H7 (cell line): ENCODE measurements at places on chromosomes 6 and 20. TPM values are rescaled to one million over a fixed set of nuclear protein-coding genes. Genes with fewer than 3 reads are reported as not detected.

PKIB gene
- total RNA-seq, result 62.9 and 64.9 TPM in 2 replicates

CRISP3 gene
- not detected in 2 replicates for total RNA-seq

KIAA1755 gene
- 0.24 and 0.78 TPM in 2 replicates for total RNA-seq

ERVFRD-1 gene
- total RNA-seq, result not detected in 2 replicates

ZNF217 gene
- total RNA-seq, result 31.4 and 44.0 TPM in 2 replicates

PPP1R14C gene
- total RNA-seq, result 0.04 and 0.10 TPM in 2 replicates

ZNF184 gene
- 5.8 and 7.9 TPM in 2 replicates for total RNA-seq

MAS1 gene
- total RNA-seq, result under 0.01 TPM in 1 of 2 replicates, not detected in the other

RNF39 gene
- total RNA-seq, result 0.14 TPM in 1 of 2 replicates, not detected in the other

GUCA1A gene
- total RNA-seq, result 13.2 and 20.8 TPM in 2 replicates

PTPRK gene
- 36.9 and 44.0 TPM in 2 replicates for total RNA-seq

- no peak for DNase-seq
These were observed 54.6 kb upstream of the DDR1 start for GRCh38 chr6:30829639-30830255.

GRCh38 chr6:134146268-134147033, 94.0 kb upstream of the SLC2A12 start:
- DNase-seq, result no peak

DNA sequence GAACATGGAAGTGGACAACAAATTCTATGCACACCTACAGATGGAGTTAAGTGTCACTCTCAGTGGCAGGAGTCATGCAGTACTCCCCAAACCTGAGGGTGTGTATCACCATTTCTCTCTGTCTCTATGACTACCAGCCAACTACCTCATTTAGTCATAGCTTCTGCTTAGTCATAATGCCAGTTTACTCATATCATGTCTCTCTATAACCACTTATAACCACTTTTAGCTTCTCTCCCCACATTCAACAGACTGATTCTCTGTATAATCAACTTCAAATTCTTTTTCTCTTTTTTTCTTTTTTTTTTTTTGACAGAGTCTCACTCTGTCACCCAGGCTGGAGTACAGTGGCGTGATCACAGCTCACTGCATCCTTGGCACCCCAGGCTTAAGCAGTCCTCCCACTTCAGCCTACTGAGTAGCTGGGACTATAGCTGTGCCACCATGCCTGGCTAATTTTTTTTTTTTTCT, 13.8 kb upstream of the GTF3C6 start:
- no peak for DNase-seq

GRCh38 chr20:5067877-5068645, 51.7 kb downstream of the PCNA start:
- no peak for DNase-seq

DNA sequence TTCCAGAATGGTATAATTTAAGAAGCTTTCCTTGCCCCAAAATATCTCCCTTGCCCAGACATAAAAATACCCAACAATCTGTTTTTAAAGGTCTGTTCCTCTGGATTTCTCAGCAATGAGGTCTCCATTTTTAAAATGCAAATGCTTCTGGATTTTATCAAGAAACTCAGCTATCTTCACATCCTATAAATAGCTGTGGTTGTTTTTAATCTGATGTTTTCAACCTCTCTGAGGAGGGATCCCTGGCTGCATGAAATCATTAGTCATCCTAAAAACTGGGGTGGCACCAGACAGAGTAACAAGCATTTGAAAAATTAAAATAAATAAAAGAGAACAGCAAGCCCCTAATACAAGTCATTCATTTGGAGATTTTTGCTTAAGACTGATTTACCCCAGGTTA, 168.5 kb upstream of the ID4 start:
- DNase-seq, result no peak

- no peak for DNase-seq
These were observed 237.5 kb downstream of the C6orf118 start for GRCh38 chr6:165071906-165072305.

DNA sequence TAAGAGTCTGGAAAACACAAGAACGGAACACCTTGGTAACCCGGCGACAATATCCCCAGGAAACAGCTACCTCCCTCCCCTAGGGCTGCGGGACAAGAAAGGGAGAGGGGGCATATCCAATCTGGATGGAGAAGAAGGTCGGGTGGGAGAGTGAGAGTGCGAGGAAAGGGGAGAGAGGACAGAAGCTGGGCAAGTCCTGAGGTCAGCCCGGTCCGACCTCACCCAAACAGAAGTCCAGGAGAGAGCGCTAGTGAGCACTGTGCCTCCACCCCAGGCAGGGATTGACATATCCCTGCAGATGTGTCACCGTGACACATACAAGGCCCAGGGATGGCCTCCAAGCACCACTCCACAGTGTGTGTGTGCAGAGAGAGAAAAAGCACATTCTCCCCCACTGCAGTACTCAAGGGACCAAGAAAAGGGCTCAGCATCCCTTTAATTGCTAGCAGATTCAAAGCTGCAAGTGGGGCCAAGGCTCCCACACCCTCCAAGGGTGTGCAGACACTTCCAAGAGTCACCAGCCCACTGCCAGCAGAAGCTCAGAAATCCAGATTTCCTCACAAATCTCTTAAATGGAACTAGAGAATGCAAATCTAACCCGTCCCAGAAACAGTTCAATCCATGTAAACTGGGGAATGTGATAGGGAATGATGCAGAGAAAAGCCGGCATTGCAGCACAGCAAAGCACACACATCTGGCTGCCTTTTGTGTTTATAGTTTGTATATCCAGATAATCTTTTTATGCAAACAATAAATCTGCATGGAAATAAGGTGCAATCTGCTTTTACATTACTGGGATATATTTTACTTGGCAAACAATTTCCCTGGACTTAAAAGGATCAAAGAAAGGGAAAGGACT, 3.1 kb downstream of the PXDC1 start:
- DNase-seq, result peak; percentile 92

- DNase-seq, result no peak
These were observed 936 bp upstream of the TMX4 start for GRCh38 chr20:8020314-8021079.

- no peak for DNase-seq
These were observed 396.8 kb upstream of the HS3ST5 start for GRCh38 chr6:114739656-114740055.

- no peak for DNase-seq
These were observed 40.1 kb upstream of the ZBP1 start for GRCh38 chr20:57660181-57660921.

GRCh38 chr6:118843685-118844390, 50.1 kb upstream of the ASF1A start:
- DNase-seq, result no peak

GRCh38 chr6:7112741-7113313, 5.1 kb downstream of the RREB1 start:
- DNase-seq, result no peak

GRCh38 chr20:31974951-31975487, 7.1 kb downstream of the XKR7 start:
- DNase-seq, result peak; percentile 88

- no peak for DNase-seq
These were observed 39.8 kb upstream of the TAGAP start for GRCh38 chr6:159084493-159085091.

GRCh38 chr6:116847227-116847626, 18.3 kb upstream of the GPRC6A start:
- no peak for DNase-seq

- no peak for DNase-seq
These were observed 80.4 kb upstream of the BTN3A2 start for GRCh38 chr6:26284537-26285142.

DNA sequence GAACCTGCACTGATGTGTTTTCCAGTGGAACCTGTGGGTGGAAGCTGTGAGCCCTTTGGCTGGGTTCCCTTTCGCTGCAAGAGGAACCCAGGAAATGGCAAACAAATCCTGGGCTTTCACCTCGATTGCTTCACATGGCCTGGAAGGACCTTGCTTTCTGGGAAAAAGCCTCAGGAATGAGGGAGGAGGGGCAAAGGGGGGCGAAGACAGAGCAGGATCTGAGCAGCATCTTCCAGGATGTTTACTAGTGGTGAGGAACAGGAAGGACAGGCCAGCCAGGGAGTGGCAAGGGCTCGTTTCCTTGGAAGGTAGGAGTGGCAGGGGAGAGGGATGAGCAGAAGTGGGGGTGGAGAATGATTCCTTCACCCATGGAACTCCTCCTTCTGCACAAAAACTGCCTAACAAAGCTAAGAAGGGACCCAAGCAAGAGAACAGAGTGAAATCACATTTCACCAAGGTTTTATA, 5.9 kb downstream of the SLC2A10 start:
- DNase-seq, result peak; percentile 79

- peak; percentile 33 for DNase-seq
These were observed 8.8 kb upstream of the SMOC2 start for GRCh38 chr6:168432196-168432595.

GRCh38 chr6:146666909-146667308, 68.1 kb downstream of the ADGB start:
- DNase-seq, result no peak

DNA sequence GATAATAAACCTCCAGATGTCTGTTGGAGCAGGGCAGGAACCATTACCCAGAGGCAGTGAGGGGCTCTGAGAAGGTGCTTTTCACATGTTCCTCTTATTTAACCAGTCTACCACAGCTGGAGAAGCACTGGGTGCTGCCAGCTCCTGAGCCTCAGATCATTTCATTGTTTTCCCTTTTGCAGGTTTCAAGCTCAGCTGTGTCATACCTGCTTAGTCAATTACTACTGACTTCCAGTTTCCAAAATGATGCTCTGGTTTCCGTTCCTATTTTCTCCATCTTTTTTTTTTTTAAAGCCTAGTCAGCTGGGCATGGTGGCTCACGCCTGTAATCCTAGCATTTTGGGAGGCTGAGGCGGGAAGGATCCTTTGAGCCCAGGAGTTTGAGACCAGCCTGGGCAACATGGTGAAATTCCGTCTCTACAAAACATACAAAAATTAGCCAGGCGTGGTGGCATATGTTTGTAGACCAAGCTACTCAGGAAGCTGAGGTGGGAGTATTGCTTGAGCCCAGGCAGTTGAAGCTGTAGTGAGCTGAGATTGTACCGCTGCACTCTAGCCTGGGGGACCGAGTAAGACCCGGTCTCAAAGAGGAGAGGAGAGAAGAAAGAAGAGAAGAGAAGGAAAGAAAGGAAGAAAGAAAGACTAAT, 6.7 kb downstream of the FLOT1 start:
- no peak for DNase-seq

DNA sequence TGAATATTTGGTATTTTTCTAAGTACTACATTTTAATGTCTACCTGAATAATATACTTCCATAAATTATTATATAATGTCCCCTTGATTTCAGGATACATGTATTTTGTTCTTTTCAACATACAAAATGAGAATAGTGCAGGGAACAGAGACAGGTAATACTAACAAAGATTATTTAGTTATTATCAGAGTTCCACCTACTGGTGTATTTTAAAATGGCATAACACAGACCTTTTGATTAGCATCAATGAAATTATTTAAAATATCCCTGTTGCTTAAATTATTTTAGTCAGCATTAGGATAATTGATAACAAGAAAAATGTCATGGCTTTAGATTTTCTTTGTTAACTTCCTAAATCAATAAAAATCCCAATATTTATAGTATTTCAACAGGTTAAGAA, 184.0 kb downstream of the PRDM13 start:
- DNase-seq, result no peak

- DNase-seq, result no peak
These were observed 3.8 kb upstream of the E2F1 start for GRCh38 chr20:33689973-33690372.

GRCh38 chr6:91465393-91465792, 878.5 kb upstream of the MAP3K7 start:
- DNase-seq, result no peak

DNA sequence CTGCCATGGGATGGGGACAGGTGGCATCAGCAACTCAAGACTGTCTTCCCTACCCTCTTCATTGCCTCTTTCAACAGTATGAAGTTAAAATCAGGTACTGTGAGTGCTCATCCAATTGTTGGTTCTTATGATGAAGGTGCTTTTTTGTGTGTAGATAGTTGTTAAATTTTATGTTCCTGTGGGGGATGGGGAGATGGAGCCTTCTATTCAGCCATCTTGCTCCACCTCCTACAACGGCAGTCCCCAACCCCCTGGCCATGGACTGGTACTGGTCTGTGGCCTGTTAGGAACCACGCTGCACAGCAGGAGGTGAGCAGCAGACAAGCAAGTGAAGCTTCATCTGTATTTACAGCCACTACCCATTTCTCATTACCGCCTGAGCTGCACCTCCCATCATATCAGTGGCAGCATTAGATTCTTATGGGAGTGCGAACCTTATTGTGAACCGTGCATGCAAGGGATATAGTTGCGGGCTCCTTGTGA, 47.8 kb upstream of the TOP1 start:
- DNase-seq, result no peak

- DNase-seq, result no peak
These were observed 81.2 kb downstream of the PDE7B start for GRCh38 chr6:135932651-135933050.

- DNase-seq, result no peak
These were observed 31.9 kb downstream of the TTI1 start for GRCh38 chr20:38001173-38001875.

DNA sequence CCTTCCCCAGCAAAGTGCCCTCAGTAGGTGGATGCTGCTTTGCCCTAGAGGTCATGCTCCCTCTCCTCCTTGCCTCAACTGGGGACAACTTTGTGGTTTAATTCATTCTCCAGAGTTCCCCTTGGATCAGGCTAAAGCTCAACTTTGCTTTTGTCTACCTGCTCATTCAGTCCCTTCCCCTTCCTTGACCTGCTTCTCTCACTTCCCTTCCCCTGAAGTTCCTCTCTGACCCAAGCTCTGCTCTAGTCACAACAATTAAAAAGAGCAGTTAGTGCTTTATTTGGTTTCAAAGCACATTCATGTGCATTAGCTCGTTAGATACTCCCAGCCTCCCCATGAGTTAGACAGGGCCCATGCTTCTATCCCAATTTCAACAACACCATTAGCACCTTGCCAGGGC, 71.3 kb downstream of the DZANK1 start:
- DNase-seq, result no peak

DNA sequence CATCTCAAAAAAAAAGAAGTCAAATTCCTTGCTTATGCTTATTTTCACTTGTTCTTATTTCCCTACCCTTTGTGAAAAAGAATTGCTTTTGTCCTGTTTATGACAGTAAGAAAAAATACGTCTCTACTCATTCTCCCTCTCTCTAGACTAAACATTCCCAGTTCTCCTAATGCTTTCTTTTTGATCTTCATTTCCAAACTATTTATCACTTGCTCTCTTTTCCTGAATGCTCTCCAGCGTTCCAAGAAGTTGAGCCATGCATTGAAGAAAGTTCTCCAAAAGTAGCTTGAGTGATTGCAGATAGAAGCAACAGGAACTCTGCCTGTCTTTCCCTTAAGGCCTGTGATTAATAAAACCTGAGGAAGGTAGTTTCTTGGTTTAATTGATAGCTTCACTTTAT, 53.1 kb upstream of the TMEM170B start:
- DNase-seq, result no peak

- no peak for DNase-seq
These were observed 81.8 kb downstream of the EDN3 start for GRCh38 chr20:59382157-59382725.

- no peak for DNase-seq
These were observed 34.4 kb downstream of the PCNA start for GRCh38 chr20:5085380-5085779.
